Tongue (tissue), 3 donors: ENCODE measurements at places on chromosomes 16 and 17. TPM values are rescaled to one million over a fixed set of nuclear protein-coding genes. Genes with fewer than 3 reads are reported as not detected.

The SOX15 gene
- total RNA-seq, result 9.6 TPM

The PLXDC1 gene
- total RNA-seq, result 13.1 TPM

The G6PC1 gene
- not detected for total RNA-seq

The C1QTNF1 gene
- 15.8 TPM for total RNA-seq

The MYH2 gene
- total RNA-seq, result 1,036 TPM

GRCh38 chr17:58322581-58323185, 5.9 kb downstream of the TSPOAP1 start:
- no peak for DNase-seq

- no peak for DNase-seq
Observed at GRCh38 chr16:49011901-49012300, 269.7 kb downstream of the CBLN1 start.

DNA sequence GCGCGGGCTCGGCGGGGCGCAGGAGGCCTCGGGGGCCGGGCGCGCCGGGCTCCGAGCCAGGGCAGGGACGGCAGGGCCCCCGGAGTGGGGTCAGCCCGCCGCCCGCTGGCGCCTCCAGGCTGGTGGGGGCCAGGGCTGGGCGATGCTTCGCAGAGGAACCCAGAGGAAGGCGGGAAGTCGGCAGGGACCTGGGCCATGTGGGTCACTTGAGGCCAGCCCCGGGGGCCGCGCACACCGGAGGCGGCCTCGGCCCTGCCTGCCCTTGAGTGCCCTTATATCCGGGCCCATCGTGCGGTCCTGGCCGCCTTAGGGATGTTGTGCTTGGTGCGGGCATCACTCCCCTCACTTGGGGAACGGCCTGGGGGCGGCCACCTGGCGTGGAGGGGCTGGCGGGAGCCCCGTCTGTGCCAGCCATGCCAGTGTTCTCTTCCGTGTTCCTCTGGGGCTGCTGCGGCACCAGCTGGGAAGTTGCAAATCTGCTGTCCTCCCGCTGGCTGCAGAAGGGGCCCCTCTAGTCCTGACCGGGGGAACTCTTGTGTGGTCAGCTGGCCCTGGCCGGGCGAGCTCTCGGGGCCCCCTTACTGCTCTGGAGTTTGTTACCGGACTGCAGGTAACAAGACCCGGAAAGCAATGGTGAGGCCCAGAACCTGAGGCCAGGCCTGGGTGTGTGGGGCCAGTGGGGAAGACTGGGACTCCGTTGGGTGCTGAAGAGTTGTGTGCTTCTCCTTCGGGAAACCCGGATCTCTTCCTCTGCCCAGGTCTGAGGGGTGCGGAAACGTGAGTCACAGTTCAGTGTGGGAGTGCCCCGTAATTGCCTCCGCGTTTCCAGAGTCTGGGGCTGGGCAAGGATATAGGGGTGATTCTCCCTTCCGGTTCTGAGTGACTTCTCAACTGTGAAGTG, 849 bp downstream of the CAPN15 start:
- no peak for DNase-seq

DNA sequence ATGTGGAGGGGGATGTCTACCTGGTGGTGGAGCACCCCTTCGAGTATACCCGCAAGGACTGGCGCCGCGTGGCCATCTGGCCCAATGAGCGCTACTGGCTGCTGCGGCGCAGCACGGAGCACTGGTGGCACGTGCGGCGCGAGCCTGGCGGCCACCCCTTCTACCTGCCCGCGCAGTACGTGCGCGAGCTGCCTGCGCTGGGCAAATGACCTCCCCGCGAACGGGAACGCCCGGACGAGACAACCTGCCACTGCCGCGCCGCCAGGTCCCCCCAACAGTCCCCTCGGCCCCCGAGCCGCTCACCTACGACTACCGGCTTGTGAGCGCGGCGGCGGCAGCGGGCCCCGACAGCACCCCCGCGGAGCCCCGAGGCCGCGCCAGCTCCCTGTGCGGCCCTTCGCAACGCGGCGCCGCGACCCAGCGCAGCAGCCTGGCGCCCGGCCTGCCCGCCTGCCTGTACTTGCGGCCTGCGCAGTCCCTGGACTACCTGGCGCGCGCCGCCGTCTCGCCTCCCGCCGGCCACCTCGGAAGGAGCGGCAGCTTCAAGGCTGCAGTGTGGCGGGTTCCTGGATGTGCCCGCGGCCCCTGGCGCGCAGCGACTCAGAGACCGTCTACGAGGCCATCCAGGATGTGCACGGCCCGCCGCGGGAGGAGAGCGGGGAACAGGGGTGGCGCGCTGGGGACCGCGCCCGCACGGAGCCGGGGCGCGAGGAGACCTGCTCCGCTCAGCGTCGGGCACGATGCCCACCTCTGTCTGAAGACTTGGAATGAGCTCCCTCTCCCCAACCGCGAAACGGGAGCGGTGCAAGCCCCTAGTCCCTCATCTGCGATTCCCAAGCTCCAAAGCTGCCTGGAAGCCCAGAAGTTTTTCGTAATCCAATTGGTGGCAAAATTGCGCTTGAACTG, 48.7 kb upstream of the AMZ2 start:
- no peak for DNase-seq

GRCh38 chr17:81664051-81664470, 2.3 kb downstream of the OXLD1 start:
- DNase-seq, result no peak

GRCh38 chr17:71713846-71714245, 407.0 kb upstream of the SOX9 start:
- DNase-seq, result no peak

DNA sequence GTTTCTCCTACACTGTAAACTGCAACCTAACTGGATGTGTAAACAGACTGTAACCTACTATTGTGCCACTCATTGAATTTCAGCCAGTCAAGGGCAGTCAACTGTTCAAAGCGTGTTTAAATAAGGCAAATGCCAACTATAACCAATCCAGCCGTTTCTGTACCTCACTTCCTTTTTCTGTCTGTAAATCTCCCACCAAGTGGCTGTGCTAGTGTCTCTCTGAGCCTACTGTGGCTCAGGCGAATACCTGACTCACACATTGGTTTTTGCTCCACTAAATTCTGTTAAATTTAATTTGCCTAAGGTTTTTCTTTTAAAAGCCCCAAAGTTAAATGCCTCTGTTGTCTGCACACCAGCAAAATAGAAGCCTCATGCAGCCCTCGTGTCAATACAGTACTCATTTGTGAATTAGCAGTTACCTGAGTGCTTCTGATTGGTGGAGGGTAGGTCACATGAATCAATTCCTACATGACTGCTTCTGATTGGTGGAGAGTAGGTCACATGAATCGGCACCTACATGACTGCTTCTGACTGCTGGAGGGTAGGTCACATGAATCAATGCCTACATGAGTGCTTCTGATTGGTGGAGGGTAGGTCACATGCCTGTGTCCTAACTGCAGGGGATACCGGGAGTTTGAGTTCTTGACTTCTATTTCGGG, 31.1 kb upstream of the CCR7 start:
- DNase-seq, result no peak

- DNase-seq, result no peak
Observed at GRCh38 chr17:80957461-80957941, 34.1 kb upstream of the CHMP6 start.

DNA sequence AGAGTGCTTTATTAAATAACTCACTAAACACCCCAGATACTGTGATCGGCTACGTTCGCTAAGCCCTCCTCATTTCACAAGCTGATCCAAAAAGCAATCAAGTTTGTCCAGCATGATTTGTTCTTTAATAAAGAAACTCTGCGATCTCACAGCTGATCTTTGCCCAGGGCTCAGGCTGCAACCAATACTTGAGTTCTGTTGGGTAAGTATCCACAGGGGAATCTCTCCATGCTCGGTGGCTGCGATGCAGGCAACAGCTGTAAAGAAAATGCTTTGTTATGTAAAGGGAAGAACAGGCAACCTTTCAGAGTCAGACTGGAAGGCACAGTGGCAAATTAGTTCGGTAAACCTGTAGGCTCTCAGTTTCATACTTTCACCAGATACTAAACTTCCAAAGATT, 67.5 kb downstream of the SHISA6 start:
- DNase-seq, result peak; percentile 26

GRCh38 chr17:61794242-61794641, 69.1 kb downstream of the BRIP1 start:
- DNase-seq, result no peak

DNA sequence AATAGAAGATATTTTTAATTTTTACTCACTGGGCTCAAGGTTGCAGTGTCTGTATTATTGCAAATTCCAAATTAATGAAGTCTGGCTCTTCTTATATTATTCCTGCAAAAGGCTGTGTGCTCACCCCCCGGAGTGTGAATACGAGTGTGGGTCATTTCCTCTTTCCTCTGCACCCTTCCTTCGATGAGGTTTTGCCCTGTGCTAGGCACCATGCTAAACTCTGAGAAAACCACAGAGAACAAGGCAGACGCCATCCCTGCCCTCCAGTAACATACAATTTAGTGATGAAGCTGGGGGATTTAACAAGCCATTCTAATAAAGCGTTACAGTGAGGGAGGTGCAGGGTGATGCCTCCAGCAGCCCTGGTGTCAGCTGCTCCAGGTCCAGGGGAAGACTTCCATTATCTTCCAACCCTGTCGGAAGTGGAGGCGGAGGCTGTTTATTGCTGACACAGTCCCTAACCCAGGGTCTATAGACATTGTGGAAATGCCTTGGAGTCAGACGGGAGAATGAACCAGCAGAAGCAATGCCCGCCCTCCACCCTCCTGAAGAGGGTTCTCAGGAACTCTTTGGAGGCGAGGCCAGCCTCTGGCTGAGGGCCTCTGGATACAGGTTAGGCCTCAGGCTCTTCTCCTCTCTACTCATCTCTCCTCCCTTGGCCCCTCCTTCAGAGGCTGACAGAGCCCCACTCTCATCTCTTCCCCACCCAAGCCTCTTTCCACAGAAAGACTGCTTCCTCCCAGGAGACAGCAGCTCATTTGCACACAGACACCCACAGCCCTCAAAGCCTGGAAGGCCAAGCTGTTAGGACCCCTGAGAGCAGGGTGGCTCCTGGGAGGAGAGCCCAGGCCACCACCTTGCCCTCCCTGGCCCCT, 2.0 kb upstream of the ACE start:
- DNase-seq, result no peak

GRCh38 chr16:28529124-28529523, 9.7 kb downstream of the NUPR1 start:
- no peak for DNase-seq
